ENCODE measurements at places on chromosomes 11 and 22.

GRCh38 chr22:32882360-32882755 lies 80.9 kb downstream of the TIMP3 start:
- no peak for DNase-seq

DNA sequence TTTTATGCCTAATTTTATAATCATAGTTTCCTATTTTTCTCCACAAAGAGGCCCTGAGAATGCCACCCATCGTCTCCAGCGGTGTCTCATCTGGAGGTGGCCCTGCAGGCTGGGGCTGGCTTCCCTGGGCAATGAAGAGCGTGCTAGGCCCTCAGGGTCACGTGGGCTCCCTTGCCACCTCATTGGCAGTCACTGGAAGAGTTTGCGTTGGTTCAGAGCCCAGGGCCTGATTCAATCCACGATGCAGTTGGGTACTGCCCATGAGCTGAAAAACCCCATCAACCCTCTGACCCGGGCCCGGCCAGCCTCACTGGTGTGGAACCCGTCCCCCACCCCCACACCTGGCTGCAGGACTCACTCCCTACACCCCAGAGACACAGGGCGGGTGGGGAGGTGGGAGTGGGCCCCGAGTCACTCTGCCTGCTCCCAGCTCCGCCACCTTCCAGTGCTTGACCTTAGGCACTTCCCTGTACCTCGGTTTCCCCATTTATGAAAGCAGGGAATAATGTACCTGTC lies 43.4 kb upstream of the A4GALT start:
- DNase-seq: peak; percentile 55

DNA sequence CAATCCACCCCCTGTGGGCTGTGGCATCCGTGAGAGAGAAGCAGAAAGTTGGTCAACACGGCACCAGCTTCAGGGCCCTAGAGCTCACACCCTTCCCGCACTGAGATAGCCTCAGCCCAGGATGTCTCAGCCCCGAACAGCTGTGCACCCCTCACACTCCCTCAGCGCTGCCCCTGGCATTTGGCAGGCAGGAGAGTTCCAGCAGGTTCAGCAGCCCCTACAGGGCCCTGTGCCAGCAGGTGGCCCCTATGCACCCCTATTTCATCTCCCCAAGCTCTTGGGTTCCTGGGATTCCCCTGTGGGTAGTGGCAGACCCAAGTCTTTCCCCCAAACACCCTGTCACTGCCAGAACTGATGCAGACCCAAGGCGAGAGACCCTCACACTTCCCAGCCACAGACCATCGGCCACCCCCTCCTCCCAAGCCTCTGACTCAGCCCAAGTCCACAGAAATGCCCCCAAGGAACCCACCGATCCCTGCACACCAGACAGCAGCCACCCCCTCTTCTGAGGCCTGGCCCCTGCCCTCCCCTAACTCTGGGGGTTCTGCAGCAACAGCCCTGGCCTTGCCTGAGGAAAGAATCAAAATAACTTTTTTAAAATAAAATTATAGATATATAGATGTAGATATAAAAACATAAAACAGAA lies 183.6 kb downstream of the IGLL1 start:
- no peak for DNase-seq

GRCh38 chr22:17268501-17269223 lies 49.4 kb upstream of the ADA2 start:
- DNase-seq: no peak

DNA sequence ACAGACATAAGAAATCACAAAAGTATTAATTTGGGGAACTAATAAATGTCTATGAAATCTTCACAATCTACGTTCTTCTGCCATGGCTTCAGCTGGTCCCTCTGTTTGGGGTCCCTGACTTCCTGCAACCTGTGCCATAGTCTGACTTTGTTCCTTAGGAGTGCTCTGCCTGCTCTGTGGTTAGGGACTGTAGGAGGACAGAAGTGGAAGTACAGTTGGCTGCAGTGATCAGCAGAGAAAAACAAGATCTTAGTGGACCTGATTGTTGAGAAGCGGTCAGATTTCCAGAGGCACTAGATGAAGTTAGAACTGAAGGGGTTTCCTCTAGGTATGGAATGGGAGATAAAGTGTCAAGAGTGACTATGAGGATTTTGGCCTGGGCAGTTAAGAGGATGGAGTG lies 80.6 kb downstream of the PPP6R3 start:
- no peak for DNase-seq

DNA sequence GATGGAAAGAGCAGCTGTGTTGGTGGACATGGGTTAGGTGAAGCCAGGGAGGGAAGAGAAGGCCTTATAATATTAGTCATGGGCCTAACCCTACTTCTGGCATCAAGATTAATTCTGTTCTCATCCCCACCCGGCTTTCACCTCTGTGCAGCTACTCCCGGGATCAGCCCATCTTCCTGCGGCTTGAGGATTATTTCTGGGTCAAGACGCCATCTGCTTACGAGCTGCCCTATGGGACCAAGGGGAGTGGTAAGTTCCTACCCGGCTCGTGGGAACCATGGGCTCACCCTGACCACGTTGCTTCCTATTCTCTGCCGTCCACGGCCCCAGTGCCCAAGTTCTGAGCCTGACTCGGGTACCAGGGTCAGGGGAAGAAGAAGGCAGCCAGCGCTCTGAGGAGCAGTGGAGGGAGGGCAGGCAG lies 51.6 kb downstream of the ST3GAL4 start:
- no peak for DNase-seq

DNA sequence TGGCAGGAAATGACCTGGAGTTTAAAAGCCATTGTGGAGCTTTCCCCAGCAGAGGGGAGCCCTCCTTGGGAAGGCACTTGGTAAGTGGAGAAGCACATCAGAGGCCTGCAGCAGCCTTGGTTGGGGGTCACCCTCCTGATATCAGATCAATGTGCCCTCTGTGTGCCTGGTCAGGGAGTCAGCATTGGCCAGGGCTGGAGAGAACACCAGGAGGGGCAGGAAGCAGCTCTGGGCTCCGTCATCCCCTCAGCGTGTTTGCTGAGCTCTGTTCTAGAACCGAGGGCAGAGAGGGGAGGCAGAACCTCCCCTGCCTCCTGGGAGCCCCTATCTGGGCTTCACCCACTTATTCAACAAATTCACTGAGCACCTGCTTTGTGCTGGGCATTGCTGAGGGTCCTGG lies 846.0 kb downstream of the TBC1D22A start:
- no peak for DNase-seq

GRCh38 chr11:111764621-111765020 lies 1.6 kb downstream of the PPP2R1B start:
- DNase-seq: no peak

DNA sequence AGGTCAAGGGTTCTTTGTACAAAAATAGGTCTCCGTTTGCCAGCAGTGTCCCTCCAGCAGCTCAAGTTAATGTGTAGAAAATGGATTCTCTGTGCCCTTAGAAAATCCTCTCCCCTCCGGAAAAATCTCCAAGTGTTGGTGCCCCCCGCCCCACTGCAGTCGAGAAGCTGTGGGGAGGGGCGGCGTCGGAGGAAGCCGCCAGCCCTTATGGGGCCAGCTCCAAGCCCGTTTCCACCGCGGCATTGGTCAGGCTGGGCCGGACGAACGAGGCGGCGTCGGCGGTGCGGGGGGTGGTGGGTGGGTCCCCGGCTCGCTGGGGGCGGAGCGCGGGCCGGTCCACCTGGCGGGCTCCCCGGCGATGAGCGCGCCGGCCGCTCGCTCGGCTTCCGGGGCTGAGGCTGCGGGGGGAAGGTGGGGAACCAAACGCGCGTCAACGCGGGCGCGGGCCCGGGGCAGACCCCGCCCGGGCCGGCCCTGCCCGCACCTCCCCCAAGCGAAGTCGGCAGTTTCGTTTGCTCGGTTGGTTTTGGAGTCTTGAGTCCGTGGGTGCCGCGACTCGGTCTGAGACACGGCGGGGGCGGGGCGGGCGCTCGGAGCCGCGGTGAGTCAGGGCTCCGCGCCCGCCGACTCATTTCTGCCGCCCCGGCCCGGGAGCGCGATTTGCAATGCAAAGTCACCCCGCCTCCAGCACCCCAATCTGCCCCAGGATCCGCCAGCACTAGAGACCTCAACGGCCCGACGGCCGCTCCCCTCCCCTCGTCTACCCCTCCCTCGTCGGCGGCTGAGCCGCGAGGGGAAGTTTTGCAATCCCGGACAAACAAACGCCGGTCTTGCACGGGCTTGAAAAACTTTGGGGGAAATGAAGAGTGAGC lies 1.4 kb downstream of the ASCL2 start:
- peak; percentile 72 for DNase-seq

DNA sequence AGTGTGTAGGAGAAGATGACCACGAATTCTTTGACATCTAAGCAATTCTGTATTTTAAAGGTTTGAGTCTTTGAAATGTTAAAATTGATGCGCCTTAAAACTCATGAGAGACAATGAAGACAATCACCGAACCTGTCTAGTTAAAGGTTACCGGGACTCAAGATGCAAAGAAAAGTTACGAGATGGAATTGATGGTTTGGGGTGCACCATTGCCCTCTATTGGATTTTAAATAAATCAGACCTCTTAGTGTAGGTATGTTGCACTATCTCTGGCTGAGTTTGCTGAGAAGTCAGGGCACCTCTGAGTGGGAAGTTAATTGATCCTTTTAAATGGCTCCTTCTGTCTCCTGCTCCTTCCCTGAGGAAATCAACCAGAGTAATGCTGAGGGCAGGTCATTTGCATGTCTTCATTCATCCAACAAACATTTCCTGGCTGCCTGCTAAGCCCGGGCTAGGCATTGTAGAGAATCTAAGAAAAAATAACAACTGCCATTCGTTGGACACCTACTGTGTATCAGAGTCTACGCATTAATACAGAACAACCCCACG lies 19.4 kb upstream of the TMA7B start:
- no peak for DNase-seq

Data from head of caudate nucleus (tissue), 42 donors.